ENCODE measurements at places on chromosomes 6 and 20.

- peak; percentile 21 for DNase-seq
Measured at GRCh38 chr20:4369119-4369797, 352.5 kb upstream of the PRND start.

DNA sequence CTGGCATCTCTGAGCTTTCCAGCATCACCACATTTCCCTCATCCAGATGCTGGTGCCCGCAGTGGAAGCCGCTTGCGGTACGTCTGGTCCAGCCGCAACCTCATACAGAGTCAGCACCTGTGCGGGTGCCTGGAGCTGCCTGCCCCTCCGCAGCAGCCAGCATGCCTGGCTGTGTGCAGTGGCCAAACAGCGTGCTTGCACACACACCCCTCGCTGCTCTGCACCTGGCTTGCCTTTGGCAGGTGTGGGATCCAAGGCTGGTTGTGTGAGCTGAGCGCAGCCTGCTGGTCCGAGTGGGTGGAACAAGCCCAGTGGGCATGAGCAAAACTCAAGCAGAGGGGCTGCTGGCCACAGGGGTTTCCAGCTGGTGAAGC, 3.1 kb upstream of the HINT3 start:
- DNase-seq, result no peak

GRCh38 chr20:63495741-63496595, 2.9 kb downstream of the EEF1A2 start:
- DNase-seq, result peak; percentile 28

- peak; percentile 38 for DNase-seq
Measured at GRCh38 chr6:143328876-143329275, 121.6 kb downstream of the ADAT2 start.

DNA sequence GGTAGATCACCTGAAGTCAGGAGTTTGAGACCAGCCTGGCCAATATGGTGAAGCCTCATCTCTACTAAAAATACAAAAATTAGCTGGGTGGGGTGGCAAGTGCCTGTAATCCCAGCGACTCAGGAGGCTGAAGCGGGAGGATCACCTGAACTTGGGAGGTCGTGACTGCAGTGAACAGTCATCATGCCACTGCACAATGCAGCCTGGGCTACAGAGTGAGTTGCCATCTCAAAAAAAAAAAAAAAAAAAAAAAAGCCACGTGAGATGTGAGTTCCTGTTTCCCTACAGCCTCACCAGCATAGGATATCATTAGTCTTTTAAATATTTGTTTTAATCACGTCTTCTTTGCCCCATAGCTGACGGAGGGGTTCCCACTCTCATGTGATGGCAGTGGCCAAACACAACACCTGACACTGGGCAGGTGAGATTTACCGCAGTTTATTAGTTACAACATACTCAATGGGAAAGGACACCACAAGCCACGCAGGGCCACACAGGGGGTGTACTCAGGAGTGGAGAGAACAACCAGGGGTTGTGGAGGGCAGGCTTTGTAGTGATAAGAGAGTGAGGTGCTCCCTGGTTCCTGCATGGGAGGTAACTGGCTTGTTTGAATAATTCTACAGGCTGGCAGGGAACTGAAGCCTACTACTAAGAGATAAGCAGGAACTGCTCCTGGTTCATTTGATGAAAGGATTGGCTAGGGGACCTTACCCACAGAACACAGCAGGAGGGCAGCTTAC, 4.6 kb upstream of the LZTS3 start:
- no peak for DNase-seq

DNA sequence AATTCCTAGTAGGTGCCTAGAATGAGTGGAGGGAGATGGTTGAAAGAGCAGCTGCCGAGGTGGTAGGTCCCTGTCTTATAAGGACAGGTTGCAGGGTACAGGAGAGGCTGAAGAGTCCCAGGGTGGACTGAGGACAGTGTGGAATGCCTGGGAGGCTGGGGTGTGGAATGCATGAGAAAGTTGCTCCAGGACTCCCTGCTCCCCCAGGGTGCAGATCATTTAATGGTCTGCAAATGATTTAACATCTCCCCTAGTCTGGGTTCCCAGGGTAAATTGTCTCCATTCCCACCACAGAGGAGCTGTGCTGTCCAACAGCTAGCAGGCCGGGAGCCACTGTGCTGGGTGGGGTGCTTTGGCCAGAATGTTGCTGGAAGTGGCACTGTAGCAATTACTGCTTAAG, 76.0 kb downstream of the CD83 start:
- no peak for DNase-seq

DNA sequence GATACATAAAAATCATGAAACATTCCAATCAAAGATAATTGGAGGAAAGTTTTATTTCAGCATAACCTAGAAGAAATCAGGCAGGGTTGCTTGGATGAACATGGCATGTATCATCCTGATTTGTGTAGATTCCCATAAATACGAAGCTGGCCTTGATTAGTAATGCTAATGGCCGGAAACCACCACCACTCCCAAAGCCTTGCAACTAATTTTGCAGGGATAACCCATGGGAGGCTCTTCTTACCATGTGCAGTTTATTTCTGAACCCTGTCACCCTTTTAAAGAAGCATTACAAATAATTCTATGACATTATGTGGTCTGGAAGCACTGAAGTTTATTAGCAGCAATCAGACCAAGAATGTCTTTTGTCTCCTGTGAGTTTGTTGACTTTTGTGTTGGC, 80.8 kb downstream of the AIG1 start:
- DNase-seq, result no peak

GRCh38 chr6:16950825-16951495, 150.9 kb upstream of the STMND1 start:
- DNase-seq, result no peak

DNA sequence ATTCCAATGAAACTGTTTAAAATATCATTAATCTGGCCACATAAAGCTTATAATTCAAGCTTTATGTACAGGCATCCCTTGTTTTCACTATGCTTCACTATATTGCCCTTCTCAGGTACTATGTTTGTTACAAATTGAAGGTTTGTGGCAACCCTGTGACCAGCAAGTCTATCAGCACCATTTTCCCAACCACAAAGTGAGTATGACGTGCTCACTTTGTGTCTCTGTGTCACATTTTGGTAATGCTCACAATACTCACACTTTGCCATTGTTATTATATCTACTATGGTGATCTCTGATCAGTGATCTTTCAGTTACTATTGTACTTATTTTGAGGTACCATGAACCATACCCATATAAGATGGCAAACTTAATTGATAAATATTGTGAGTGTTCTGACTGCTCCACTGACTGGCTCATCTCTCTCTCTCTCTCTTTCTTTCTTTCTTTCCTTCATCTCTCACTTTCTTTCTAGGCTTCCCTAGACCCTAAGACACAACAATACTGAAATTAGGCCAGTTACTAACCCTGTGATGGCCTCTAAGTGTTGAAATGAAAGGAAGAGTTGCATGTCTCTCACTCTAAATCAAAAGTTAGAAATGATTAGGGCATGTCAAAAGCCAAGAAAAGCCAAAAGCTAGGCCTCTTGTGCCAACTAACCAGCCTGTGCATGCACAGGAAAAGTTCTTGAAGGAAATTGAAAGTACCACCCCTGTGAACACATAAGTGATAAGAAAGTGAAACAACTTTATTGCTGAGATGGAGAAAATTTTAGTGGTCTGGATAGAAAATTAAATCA, 227.9 kb downstream of the BCAS1 start:
- no peak for DNase-seq

DNA sequence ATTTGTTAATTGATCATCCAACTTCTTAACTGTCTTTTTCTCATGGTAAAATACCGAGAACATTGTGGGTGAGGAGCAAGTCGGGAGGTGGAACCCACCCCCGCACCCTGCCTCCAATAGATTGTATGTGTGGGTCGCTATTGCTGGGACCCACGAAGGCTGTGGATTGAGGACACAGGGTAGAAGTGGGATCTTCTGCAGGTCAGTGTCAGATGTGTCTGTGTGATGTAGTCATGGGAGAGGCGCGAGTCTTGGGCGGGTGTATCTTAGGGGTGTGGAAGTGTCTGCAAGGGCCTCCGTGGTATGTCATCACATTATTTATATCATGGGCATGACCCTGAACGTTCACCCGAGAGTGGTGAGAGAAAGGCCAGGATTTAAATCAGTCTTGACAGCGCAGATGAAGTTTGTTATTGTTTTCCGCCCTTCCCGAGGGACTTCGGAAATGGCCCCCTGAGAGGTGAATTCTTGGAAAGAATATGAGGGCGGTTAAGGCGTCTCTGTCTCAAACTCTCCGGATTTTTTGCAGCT, 472 bp upstream of the PAQR8 start:
- peak; percentile 22 for DNase-seq

DNA sequence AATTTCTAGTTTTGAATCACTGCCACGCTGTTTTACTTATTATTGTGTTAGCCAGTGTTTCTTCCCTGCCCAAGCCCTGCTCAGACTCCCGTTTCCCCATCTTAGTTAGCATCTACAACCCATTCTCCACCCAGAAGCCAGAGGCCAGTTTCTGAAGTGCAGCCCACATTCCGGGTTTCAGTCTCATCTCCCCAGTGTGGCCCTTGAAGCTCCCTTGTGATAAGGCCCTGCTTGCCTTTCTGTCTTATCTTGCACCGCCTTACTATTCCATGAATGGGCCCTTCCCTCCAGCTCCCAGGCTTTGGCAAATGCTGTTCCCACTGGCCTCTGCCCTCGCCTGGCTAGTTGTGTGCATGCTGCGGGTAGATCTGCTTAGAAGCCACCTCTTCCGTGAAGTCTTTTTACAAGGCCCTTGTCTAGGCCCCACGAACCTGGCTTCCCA, 41.1 kb downstream of the TOX2 start:
- no peak for DNase-seq

DNA sequence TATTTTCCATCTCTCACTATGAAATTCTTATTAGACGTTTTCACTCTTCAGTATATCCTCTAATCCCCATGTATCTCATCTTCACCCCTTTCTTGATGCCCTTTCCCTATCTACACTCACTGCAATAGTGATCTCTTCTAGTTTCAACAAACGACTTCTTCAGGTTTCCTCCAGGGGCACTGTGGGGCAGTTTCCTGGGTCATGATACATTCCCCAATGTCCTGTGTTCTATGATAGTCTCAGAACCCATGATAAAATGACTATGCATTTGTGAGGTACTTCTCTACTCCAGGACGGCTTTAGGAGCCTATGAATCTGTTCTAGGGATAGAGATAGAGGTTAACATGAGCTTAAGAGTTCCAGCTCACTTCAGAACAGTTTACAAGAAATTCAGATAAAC, 183.3 kb downstream of the FOXC1 start:
- DNase-seq, result no peak

GRCh38 chr6:145096846-145097245, 638.5 kb downstream of the EPM2A start:
- DNase-seq, result no peak

GRCh38 chr20:13492001-13492481, 146.7 kb downstream of the TASP1 start:
- peak; percentile 80 for DNase-seq

- no peak for DNase-seq
Measured at GRCh38 chr6:108368431-108369030, 73.7 kb downstream of the AFG1L start.

DNA sequence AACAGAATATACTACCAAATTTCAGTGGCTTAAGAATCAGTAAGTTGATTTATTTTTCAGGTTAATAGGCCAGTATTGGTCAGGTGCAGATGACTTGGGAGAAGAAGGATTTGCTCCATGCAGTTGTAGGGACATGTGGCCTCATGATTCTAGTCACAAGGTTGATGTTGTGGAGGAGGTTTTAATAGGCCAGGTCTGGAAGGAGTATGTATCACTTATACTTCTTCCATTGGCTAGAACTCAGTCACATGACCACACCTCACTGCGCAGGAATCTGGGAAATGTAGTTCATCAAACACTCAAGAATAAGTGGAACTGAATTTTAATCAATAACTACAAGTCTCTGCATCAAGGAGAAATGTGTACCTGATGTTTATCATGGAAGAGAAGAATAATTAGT, 281.5 kb upstream of the QKI start:
- no peak for DNase-seq

GRCh38 chr6:50143011-50143719, 93.4 kb upstream of the DEFB112 start:
- peak; percentile 2 for DNase-seq

- DNase-seq, result peak; percentile 97
Measured at GRCh38 chr6:42217519-42218367, at the start of gene MRPS10. Gene MRPS10 (minus strand): TSS chr6:42217861. CDS start chr6:42217849, 12 bp downstream.

DNA sequence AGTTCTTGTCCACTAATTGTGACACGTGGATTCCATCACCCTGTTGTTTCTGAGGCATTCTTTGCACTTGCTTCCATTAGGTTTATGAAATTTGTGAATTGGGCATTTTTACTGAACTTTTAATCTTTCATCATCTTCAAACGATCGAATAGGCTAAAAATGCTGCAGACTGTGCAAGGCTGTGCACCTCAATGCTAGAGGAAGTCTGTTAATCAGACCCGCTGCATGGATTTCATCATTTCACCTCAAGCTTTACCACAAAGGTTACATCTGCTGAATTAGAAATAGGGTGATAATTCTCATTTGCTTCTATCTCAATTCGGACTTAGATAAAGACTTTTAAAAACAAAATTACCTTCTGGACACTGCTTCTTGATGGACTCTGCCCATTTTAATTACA, 27.8 kb upstream of the F13A1 start:
- no peak for DNase-seq

GRCh38 chr6:122647765-122648164, 37.6 kb downstream of the PKIB start:
- no peak for DNase-seq

DNA sequence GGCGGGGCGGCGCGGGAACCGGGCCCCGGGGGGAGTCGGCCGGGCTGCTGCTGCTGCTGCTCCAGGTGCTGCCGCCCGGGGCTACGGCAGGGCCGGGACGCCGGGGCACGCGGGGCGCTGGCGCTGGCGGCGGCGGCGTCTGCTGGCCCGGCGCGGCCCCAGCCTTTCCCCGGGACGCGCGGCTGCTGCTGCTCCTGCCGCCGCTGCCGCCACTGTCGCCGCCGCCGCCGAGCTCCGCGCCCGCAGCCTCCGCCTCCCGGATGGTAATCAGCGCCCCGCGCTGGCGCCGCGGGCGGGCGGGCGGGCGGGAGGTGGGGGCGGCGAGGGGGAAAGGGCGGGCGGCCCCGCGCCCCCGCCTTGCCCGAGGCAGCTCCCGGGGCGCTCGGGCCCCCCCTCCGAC, 306 bp downstream of the EBF4 start:
- DNase-seq, result no peak

- DNase-seq, result no peak
Measured at GRCh38 chr6:70666706-70667105, 977 bp upstream of the SMAP1 start.

GRCh38 chr20:20482453-20482852, 114.5 kb downstream of the INSM1 start:
- no peak for DNase-seq

DNA sequence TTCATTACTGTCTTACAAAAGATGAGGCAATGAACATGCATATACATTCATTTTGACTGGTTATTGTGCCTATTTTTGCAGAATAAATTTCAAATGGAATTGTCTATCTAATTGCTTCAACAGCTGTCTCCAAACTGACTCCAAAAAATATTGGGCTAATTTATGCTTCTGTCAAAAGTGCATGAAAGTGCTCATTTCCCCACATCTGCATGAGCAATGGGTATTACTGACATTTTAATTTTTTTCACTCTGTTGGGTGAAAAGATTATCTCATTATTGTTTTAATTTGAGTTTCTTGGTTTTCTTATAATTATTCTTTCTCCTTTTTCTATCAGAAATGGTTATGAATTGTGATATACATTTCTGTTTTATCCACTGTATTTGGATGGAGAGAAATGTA, 404.2 kb downstream of the QKI start:
- DNase-seq, result no peak

All from iris pigment epithelial cell (primary cell).